ENCODE measurements at places on chromosomes 2 and 18. TPM values are rescaled to one million over a fixed set of nuclear protein-coding genes. Genes with fewer than 3 reads are reported as not detected.

GRCh38 chr2:25165992-25166875 is 2.1 kb downstream of the POMC start:
- DNase-seq, result no peak

DNA sequence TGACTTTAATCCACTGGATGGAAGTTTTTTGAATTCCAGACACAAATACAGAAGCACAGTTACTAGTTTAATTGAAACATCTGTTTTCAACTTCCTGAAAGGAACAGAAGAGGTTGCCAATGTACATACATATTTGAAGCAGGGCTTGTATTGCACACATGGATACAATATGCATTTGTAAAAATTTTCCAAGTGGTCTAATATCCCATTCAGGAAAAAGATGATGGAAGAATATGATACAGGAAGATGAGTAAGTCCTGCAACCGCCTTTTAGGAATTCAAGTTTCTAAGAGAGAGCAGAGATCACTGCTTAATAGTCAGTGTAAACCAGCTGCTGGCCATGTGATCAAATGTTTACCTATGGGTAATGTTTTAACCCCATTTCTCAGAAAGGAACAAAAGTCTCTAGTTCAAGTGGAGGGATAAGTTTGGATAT is 265.4 kb downstream of the TRIB2 start:
- DNase-seq, result no peak

GRCh38 chr2:101806123-101806522 is 108.6 kb downstream of the MAP4K4 start:
- DNase-seq, result no peak

DNA sequence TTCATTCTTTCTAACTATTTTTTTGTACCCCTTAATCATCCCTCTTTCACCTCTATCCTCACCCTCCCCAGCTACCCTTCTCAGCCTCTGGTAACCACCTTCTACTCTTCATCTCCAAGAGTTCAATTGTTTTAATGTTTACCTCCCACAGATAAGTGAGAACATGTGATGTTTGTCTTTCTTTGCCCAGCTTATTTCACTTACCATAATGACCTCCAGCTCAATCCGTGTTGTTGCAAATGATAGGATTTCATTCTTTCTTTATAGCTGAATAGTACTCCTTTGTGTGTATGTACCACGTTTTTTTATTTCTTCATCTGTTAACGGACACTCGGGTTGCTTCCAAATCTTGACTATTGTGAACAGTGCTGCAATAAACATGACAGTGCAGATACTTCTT is 22.1 kb upstream of the TMEM37 start:
- no peak for DNase-seq

GRCh38 chr2:45771261-45771660 is 119.8 kb downstream of the PRKCE start:
- DNase-seq, result no peak

Gene DNER
- 9.3 TPM for total RNA-seq

Gene REEP1
- 4.1 TPM for total RNA-seq

Gene COX5B
- total RNA-seq, result 415 TPM

Gene NEB
- total RNA-seq, result 3.6 TPM

Gene GNAL
- 5.4 TPM for total RNA-seq
